ENCODE measurements at places on chromosomes 11 and 22.

GRCh38 chr11:130865774-130866114 lies 50.5 kb downstream of the SNX19 start:
- DNase-seq, result no peak

- DNase-seq, result no peak
Measured at GRCh38 chr11:91922846-91923245, 301.8 kb upstream of the FAT3 start.

DNA sequence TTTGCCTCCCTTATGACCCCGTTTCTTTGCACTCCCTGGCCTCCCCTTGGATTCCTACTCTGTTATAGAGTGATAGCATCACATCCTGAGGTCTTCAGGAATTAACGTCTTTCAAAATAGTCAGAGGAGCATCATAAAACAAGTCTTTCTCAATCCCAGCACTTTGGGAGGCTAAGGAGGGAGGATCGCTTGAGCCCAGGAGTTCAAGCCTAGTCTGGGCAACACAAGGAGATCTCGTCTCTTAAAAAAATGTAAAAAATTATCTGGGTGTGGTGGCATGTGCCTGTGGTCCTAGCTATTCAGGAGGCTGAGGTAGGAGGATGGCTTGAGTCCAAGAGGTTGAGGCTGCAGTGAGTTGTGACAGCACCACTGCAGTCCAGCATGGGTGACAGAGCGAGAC lies 68.7 kb upstream of the AMPD3 start:
- no peak for DNase-seq

GRCh38 chr11:18271206-18271605 lies 5.1 kb downstream of the SAA1 start:
- no peak for DNase-seq

Data from stimulated activated CD8-positive, alpha-beta memory T cell treated with anti-CD3 and anti-CD28 coated beads, Interleukin-7, amount 100 ng/mL, for 24 hours (primary cell).